ENCODE measurements at places on chromosomes 2 and 18.
A peak's percentile ranks its signal among the peaks of the same experiment; 100 is the strongest.

- no peak for DNase-seq
Measured at GRCh38 chr2:62036761-62037250, 131.3 kb downstream of the COMMD1 start.

DNA sequence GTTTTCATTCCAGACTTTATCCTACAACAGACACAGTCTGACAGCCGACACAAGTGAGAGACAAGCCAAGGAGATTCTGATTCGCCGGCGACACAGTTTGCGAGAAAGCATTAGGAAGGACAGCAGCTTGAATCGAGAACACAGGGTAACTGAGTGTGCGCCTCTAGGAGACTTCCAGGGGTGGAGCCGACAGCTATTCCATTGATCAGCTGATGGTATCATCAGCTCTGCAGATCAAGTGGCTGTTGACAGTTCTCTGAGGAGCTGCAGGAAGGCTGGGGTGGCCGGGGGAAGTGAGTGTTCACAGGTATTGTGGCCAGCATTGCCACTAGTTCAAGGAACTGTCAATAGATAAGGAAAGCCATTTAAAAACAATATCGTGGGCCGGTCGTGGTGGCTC is 57.3 kb upstream of the TMEM182 start:
- no peak for DNase-seq

DNA sequence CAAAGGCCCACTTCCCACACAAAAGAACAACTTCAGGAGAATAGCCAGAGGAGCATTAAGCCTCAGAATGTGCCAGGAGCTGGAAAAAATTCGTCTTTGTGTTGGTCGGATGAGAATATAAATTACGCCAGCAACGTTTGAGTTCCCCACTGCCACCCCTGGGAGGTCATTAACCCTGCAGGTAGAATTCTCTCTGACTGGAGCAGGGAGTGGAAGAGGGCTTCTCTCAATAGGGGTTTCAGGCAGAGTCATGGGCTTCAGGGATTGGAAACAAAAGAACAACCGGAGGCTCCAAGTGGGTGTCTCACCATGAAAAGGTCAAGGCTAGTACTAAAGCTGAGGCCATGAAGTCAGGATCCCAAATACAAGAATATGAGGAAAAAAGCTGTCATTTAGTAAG is 69.0 kb upstream of the DDX18 start:
- DNase-seq: no peak

- DNase-seq: no peak
Measured at GRCh38 chr2:3197308-3197707, 180.3 kb downstream of the EIPR1 start.

DNA sequence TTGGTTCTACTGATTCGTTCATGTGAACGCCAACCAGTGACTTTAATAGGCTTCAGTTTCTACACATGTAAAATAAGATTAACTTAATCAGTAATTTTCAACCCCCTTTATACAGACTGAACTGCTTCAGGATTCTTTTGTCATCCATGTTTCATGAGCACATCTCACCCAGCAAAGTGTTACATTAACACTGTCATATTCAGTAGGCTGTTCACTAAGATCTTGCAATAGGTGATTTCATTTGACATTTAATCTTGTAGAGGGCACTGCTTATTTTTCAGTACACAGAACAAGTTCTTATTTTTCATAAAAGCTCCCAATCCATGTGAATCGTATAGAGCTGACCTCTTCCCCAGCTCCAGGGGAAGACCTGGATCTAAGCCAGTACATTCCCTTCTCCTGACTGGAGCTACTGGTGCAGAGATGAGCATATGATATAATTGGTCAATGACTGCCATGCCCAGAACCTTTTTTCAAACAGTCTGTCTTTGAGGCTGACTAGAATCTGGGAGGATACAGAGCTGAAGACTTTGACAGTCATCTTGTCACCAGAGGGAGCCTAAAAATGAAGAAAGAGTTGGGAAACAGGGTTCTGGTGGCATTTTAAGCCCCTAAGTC is 72.2 kb upstream of the CHRNA1 start:
- no peak for DNase-seq

- no peak for DNase-seq
Measured at GRCh38 chr2:160418853-160419252, 74.8 kb downstream of the RBMS1 start.

GRCh38 chr2:9271091-9271490 is 64.5 kb downstream of the ASAP2 start:
- no peak for DNase-seq

DNA sequence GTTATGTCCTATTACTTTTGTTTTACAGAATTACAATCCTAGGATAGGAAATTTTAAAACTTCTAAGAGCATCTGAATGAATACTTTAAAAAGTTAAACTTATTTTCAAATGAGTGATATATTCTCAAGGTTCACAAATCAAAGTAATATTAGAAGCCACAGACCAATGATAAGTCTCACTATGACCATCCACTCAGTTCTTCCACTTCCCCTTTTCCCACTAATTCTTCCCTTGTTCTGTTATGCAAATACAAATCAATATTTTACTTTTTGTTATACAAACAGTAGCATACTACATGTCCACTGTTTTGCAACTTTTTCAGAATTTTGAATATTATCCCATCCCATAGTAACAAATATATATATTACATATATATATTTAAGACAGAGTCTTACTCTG is 20.2 kb downstream of the USP37 start:
- no peak for DNase-seq

- no peak for DNase-seq
Measured at GRCh38 chr2:8204711-8205110, 477.1 kb upstream of the ID2 start.

DNA sequence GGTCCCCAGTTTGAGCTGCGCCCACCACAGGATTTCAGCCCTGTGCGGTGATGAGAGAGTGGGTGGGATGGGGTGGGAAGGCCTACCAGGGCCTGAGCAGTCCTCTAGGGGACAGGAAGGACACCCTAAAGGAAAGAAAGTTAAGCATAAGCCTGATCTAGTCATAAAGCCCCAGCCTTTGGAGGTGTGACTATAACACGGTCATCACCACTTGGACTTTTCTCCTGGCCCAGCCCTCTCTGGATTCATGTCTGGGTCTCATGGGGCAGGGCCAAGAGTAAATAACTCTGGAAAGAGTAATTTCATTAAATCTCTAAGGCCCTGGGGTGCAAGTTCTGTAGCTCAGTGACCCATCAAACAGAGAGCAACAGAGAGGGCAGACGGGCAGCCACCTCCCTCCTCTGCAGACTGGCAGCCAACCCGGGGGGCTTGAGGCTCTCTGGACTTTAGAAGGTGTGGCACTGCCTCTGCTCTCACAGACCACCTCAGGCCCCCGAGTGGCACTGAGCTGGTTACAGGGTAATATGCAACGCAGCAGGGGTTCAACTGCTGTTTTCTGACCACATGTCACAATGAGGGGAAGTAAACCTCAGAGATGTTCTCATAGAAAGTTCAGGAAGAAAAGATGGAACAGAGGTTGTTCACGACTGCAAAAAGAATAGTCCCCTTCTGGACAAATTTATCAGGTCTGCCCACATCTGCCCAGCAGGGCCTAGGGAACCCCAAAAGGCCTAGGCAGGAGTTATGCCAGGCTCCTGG is 41.5 kb downstream of the TGFA start:
- DNase-seq: no peak

GRCh38 chr2:122539311-122539710 is 783.9 kb downstream of the TSN start:
- DNase-seq: no peak

DNA sequence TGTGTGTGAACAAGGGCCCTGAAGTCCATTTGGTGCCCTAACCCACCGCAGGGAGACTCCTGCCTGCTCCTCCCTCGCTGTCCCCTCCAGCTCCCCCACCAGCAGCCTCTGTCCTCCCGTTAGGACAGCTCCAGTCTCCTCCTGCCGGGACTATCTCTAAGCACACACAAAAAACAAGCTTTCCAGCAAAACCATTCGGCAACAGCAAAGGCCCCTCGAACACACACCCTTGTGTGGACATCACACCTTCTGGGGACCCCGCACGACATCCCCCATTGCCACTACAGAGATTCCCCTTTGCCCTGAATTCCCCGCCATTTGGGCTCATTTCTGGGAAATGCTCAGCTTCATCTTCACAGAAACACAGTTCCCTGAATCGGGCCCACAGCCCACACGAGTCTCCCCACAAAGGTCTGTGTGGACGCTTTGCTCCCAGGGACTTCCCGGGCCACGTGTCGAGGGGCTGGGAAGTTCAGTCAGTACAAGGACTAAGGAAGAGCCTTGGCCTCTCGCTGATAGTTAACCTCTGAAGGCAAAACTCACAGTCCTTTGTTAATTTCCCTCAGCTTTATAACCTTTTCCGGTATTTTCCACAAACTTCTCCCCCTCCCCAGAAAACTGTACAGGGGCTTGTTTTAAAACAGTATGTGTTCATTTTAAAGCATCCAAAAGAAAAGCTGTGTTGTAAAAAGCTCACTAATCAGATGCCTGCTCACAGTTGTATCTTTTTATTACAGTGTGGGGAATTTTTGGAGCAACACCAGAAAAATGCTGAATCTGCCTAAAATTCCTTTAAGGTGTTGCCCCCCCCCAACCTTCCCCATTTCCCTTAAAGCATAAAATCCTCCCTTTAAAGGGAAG is 25.9 kb downstream of the SMAD7 start:
- no peak for DNase-seq

- peak; percentile 16 for DNase-seq
Measured at GRCh38 chr2:168470320-168471162, 14.5 kb downstream of the CERS6 start.

DNA sequence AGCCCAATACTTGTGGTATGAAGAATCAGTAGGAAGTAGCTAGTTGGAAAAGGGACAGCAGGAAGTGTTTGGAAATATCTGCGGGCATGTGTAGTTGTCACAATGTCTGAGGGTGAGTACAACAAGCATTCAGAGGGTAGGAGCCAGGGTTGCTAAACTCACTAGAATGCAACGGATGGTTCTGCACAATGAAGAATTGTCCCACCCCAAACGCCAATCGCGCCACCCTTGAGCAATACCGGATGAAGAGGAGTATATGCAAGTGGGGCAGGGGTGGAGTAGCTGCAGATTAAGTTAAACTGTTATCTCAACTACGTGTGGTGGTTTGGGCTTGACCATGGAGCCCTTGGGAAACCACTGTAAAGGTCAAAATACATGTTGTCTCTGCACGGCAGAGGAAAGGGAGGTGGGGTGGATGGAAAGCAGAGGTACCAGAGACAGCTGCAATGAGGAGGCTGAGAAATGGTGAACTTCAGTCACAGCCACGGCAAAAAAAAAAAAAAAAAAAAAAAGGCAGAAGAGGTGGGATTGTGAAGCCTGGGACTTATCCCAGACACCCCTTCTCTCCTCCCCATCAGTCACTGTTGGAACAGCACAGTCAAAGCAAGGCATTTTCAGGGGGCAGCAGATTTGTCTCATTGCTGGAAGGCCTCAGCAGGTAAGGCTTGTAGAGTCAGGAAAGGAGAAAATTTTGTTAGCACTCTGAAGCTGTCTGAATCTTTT is 5.2 kb downstream of the CCL20 start:
- no peak for DNase-seq

GRCh38 chr2:222637067-222637466 is 18.8 kb downstream of the FARSB start:
- DNase-seq: no peak

DNA sequence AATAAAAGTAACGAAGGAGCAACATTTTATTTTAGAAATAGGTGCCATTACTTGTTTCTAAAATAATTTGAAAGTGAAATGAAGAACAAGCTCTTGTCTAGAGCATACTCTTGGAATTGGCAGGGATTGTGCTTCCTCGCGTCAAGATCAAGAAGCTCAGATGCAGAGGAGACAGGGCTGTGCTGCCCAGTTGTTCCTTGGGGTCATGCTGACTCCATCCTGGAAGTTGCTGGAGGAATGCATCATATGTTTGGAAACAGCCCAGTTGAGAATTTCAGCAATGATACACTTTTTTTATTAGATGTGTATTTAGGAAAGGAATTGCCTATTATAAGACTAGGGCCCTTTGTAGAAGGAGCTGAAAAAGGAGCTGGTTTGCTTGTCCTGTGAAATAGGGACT is 17.2 kb downstream of the LTBP1 start:
- no peak for DNase-seq

DNA sequence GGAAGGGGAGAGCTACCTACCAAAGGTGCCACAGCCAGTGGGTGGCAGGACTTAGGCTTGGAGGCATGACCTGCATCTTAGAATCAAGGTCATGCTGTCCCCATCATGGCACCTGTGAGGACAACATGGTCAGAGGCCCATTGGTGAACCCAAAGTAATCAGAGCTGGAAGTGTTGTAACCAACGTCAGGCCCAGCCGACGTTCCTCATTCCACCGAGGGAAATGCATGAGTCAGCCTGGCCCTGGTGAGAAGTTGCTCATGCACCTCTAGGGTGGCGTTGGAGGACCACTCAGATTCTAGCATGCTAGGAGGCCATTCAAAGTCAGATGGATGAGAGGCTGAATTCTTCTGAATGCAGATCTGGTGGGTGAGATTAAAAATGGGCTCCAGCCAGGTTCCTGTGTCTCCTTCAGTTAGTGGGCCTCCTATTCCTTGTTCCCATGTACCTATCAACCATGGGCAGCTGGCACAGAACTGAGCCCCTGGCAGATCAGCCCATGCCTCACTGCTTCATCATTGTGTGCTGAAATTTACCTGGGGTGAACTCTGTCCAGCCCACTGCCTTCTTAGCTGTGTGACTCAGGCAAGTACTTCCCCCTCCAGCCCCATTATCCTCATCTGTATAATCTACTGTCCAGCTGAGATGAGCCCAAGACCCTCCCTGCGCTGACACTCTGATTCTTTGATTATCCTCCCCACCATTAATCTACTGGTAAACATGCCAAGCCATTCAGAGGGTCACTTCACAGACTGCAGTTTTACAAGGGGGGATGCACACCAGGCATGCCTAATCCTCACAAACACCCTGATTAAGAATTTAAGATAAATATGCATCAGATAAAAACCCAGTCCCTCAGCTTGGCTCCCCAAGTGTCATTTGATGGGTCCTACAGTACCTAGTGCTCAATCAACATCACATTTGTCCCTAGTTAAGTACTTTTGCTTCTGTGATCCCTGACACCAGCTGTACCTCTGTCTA is 14.0 kb downstream of the SLC14A2 start:
- no peak for DNase-seq

- DNase-seq: no peak
Measured at GRCh38 chr2:230914886-230915285, 10.2 kb downstream of the GPR55 start.

DNA sequence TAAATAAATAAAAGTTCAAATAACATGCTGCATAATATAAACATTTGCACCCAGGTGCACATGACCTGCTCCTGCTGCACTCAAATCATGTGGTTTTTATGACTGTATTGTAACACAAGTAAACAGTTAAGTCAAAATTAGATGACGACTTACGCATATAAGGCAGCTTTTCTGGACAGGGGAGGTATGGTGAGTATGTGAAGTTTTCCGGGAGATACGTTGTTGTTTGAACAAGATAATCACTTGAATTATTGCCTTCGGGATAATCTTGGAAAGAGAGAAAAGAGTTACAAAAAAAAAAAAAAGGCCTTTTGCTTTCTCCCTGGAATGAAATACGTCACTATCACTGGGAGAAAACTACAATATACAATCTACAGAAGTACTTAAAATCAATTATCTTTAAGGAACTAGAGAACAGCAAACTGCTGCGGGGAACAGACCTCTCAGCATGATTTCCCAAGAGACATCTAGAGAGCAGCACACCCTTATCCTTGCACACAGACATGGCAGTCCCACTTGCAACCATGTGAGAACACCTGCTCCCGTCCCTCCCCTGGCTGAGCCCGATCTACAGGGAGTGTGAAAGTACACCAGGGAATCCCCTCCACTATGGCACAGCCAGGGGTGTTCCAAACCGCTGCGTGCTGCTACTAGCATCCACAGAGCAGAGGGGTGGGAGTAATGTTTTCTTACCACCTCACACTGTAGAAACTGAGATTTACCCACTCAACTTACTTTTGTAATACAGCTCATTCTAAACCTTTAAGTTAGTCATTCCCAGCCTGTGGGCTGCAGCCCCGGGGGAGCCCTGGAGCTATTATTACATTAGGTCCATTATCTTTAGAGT is 26.3 kb downstream of the B4GALT6 start:
- DNase-seq: peak; percentile 22
